ENCODE measurements at places on chromosomes 1 and 21.

DNA sequence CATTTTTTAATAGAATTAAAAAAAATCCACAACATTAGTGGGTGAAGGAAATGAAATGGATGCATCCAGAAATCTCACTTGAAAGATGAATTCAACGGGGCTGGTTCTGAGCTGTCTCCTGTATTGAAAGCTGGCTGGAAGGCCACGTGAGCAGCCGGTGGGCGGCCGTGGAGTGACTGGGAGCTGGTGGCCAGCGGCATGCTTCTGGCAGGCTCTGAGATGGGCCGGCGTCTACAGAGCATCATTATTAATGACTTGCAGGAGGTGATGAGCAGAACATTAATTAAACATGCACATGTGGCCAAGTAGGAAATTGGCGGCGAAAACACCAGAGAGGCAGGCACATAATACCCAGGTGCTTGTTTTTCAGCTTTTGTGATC is 115.6 kb upstream of the LMO4 start:
- DNase-seq = no peak

DNA sequence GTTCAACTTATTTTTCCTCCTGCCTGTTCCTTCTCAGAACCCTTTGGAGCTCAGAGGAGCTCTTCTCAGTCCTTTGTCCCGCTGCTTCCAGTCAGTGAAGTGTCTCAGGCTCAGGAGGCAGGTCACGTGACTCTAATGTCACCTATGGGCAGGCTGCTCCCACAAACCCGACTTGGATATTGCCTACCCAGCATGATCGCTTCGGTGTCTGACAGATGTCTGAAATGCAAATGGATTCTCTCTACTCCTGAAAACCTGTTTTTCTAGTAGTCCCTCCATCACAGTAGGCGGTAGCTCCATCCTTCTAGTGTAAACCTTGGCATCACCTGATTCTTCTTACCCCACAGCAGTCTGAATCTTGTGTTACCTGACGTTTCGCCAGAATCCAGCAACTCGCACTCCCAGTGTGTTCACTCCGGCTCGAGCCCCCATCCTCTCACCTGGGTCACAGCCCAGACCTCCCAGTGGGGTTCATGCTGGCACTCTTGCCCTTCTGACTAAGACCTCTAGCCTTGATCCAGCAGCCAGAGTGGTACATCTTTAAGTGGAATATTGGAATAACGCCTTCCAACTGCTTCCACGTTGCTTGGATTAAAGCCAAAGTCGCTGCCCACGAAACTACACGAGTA is 5.4 kb downstream of the PADI6 start:
- DNase-seq = peak; percentile 13

- peak; percentile 33 for DNase-seq
Measured at GRCh38 chr1:22582661-22583635, 19.7 kb downstream of the EPHA8 start.

GRCh38 chr1:6491480-6491962 is at the start of gene PLEKHG5:
Gene PLEKHG5, minus strand, starts transcription at chr1:6491667. Its CDS starts 14,096 bp downstream, at chr1:6477571.
- no peak for DNase-seq

- no peak for DNase-seq
Measured at GRCh38 chr1:216456682-216457081, 33.4 kb upstream of the USH2A start.

- DNase-seq = no peak
Measured at GRCh38 chr21:44765231-44766013, 36.2 kb downstream of the UBE2G2 start.

DNA sequence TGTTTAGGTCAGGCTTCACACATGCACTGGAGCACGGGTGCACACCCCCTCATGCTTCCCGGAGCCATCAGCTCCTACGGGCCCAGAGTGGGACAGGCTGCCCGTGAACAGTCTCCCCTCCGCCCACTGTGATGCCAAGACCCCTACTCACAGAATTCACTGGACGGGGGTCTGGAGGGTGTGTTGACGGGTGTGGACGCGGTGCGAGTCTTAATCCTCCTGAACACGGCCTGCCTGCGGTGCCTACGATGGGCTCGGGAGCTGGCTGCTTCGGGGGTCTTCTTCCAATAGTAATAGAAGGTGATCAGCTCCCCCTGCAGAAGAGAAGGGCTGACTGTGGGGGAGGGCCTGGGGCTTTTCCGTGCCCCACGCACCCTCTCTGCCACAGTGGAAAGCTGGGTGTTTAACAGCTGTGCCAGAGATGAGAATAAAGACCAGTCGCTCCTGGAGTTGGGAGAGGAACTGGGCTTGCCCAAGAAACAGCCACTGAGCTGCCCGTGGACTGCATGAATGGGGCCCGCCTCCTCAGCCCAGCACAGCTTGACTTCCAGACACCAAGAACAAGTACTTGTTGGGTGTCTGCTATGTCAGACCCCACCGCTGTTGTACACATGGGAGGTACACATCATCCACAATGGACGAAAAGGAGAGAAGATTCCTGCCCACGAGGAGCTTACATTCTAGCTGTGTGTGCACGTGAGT is 47.9 kb downstream of the SLC45A1 start:
- no peak for DNase-seq

DNA sequence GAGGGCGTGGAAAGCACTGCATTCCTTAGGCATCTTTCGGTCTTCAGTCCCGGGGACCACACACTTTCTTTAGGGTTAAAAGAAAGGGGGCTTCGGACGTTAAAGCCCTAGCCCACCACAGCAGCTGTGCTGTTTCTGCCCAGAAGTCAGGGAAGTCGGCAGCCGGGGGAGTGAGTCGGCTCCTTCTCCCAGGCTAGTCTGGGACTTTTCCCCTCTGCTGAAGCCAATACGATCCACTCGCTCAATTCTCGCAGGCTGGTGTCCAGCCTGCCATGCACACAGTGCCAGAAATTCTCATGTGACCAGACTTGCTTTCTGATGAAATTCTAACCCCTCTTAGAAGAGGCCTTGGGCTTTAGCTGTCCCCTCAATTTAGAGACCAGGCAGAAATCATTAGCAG is 67.7 kb downstream of the BCAR3 start:
- peak; percentile 75 for DNase-seq

GRCh38 chr1:195376190-195376589 is 1232.0 kb downstream of the KCNT2 start:
- DNase-seq = no peak

DNA sequence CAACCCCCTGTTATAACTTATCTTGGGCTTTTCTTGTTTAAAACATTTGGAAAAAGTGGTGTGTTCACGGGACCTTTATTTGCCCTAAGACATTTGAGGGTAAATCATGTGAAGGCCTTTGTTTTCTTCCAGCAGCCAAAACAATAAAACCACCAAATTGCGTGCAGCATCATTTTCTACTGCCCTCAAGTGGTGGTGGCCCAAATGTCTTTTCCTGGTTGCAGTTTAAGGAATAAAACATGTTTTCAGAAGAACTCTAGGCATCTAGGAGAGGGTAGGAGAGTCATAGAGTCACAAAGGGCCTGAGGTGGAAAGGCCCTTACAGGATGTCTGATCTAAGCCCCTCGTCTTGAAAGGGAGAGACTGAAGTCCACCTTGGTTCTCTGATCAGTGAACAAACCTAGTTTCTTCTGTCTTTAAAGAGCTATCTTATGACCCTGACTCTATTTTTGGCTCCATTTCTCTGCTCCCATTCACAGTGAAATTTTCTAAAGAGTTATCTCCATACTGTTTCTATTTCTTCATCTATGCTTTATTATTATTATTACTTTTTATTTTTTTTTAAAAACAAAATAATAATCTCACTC is 16.0 kb upstream of the EPS15 start:
- peak; percentile 84 for DNase-seq

DNA sequence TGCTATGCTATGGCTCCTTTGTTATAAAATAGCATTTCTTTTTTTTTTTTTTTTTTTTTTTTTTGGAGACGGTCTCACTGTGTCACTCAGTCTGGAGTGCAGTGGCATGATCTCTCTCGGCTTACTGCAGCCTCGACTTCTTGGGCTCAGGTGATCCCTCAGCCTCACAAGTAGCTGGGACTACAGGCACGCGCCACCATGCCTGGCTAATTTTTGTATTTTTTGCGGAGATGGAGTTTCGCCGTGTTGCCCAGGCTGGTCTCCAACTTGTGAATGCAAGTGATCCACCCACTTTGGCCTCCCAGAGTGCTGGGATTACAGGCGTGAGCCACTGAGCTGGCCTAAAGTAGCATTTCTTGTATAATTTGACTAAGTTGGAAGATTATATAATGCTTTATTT is 10.8 kb downstream of the CAMTA1 start:
- DNase-seq = no peak

GRCh38 chr1:33905241-33905640 is 41.4 kb downstream of the HMGB4 start:
- no peak for DNase-seq

- DNase-seq = no peak
Measured at GRCh38 chr1:20194224-20194623, 7.9 kb upstream of the PLA2G2C start.
